NCI-H1930 (cell line): ENCODE measurements at places on chromosomes 4 and X.

DNA sequence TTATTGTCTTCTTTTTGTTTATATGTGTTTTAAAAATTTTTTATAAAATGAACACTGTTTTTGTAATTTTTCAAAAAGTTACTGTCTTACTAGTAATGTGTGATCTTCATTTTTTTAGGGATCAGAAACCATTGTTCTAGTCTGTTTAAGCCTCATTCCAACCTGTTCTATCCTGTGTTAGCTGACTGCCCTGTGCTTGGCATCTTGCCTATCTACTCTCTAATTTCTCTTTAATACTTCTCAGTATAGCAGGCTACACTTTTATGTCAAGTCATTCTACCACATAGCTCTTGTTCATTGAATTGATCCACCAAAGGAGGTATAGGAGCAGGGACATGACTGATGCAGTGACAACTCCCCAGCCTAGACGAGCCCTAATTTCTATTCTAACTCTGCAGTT is 70.2 kb upstream of the PLS3 start:
- no peak for DNase-seq

DNA sequence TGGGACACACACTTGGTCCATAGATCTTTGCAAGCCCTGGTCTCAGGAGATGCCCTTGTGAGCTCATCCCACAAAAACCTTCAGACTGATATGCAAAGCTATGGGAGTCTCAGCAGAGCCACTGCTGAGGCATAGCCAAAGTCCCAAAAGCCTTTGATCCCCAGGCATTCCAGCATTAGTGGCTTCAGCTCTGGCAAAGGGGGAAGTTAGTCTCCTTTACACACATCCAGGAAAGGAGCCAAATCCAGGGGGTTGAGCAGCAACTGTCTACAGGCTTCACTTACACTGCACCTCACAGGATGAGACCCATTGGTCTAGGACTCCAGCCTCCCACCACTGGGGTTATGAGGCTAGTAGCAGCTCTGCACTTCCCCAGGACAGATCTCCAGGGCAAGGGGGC is 14.0 kb downstream of the PF4 start:
- DNase-seq = no peak

DNA sequence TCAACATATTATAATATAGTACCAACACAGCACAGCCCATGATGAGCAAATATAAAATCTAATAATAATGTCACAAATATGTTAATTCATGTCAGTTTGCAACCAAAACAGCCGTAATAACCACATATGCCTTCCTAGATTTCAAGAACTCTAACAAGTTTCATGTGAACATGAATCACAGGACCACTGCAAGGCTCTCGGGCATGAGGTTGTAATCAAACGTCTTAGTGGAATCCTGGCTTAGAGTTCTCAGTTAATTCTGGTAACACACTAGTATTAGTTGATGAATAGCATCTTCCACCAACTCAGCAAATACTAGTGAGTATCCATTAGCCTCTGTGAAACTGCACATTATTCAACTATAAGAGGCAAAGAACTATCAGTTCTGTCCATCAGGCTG is 379.3 kb upstream of the TENM3 start:
- no peak for DNase-seq

- no peak for DNase-seq
These were observed 499 bp upstream of the NFXL1 start for GRCh38 chr4:47914926-47915237.

- no peak for DNase-seq
These were observed 244.1 kb upstream of the RASGEF1B start for GRCh38 chr4:81715757-81716156.

DNA sequence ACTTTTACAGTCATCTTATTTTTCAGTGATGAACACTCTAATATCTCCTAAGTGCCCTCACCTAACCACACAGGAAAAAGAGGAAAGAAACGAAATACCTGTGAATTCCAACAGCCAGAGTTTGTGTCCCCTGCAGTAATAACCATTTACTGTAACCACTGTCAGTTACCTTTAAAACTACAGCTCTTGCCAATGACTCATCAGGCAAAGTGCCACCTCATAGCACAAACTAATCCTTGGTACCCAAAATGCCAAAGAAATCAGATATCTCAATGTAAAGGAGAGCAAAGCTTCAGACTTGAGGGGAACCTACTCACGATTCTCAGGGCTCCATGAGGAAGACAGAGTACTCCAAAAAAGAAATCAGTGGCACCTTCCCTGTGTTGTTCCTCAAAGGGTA is 146.5 kb downstream of the NDST3 start:
- no peak for DNase-seq

- no peak for DNase-seq
These were observed 177.8 kb downstream of the BANK1 start for GRCh38 chr4:101968364-101968763.
